ENCODE measurements at places on chromosomes 6 and 20. TPM values are rescaled to one million over a fixed set of nuclear protein-coding genes. Genes with fewer than 3 reads are reported as not detected.
A peak's percentile ranks its signal among the peaks of the same experiment; 100 is the strongest.

GRCh38 chr6:119355157-119355556 is 5.6 kb upstream of the MAN1A1 start:
- no peak for DNase-seq

GRCh38 chr6:17527076-17527475 is 73.0 kb upstream of the FAM8A1 start:
- DNase-seq: no peak

DNA sequence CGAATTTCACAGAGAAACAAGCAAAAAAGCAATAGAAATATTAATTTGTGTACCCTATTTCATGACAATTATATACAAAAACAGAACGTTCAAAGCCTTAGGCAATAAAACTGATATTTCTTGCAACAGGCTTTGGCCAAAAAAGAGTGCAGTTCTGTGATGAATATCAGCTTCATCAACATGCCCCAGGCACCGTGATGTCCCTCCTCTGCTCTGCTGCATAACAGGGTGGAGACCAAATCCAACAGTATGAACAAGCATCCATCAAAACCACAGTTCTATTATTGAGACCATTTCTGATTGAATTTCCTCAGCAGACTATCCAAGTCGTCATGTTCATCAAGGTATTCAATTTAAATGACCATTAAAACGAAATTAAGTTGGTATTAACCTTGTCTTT is 722.6 kb upstream of the NRSN1 start:
- no peak for DNase-seq

GRCh38 chr20:10659651-10660601 is 13.9 kb downstream of the JAG1 start:
- DNase-seq: no peak

PCK1 gene
- not detected for total RNA-seq

DNA sequence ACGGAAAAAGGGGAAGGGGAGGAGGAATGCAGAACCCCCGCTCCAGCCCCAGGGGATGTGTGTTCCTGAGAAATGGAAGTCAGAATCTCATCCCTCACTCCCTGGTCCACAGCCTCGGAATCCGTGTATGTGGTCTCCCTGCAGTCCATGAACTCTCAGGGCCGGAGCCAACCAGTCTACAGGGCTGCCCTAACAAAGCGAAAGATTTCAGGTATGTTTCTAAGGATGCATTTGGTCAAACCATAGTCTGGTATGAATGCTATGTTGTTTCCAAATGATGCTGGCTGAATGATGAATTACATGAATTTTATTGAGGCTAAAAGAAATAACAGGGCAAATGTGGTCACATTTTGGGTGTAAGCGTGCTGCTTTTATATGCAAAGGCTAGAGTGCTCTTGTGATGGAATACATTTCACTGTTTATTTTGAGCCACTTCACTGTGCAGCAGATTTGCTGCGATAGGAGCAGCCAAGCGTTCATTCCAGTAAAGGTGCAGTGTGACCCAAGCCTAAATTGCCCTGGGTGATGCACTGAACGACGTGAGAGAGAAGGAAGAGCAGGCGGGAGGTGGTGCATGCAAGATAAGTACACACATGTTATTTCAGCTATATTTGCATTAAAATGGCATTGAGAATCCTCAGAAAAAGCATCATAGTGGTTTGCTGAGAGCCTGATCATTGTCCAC is 52.4 kb downstream of the FNDC1 start:
- DNase-seq: no peak

DNA sequence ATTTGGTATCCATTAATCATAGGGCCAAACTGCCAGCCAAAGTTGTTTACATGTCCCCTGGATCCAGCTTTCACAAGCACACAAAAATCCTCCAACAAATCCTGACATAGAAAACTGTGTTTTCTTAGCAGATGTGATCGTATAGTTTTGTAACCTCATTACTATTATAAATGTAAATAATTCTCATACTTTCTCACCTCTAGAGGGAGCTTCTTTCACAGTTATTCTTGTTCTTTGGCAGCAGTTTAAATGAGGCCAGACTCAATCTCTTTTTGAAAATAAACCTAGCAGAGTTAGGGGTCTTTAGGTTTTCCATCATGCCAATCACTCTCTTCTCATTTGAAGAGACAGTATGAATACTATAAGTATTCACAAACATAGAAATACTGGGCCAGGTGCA is 17.0 kb upstream of the ZNF318 start:
- no peak for DNase-seq

DNA sequence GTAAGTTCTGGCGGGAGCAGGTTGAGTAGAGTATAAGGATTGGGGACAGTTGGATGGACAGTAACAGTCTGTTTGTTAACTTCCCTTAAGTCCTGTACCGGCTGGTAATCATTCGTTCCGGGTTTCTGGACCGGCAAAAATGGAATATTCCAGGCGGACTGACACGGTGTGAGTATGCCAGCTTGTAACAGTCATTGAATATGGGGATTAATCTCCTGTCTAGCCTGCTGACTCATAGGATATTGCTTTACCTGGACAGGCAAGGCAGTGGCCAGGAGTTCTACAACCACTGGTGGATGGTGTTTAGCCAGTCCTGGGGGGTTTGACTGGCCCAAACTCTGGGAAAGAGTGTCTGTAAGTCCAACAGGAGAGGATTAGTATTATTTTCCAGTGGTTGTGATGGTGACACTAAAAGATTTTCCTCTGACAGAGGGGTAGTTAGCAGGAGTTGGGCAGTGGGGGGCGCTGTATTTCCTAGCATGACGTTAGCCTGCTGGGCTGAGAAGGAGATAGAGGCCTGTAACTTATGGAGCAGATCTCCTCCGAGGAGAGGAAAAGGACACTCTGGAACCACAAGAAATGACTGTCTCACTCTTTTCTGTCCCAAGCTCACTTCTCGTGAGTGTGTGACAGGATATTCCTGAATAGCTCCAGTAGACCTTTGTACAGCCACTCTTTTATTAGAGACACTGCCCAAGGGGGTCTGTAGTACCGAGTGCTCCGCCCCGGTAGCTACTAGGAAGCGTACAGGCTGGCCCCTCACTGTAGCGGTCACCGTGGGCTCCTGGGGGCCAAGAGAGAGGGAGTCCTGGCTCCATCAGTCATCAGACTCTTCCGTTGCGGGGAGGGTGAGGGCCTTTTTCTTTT is 152.2 kb downstream of the TRIM27 start:
- DNase-seq: no peak

- no peak for DNase-seq
Measured at GRCh38 chr20:39044501-39044900, 82.4 kb downstream of the DHX35 start.

TREM2 gene
- not detected for total RNA-seq

HSPA12B gene
- total RNA-seq: 0.08 TPM

- DNase-seq: no peak
Measured at GRCh38 chr6:35415065-35415891, 36.9 kb upstream of the FANCE start.

DNA sequence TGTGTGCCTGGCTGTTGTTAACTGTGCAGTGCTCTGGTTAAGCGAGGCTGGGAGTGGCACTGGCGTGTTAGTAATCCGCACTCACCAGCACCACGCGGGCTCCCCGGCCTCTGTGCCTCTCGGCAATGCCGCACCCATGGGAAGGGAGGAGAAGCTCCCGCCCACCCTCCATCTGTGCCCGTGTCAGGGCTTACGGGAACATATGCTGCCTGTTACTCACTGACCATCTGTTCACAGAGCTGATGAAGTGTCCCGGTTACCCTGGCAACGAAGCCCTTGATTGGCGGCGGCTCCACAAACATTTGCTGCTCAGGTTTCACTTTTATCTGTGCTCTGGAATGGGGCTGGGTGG is 114.7 kb downstream of the PSMB1 start:
- peak; percentile 100 for DNase-seq

DNA sequence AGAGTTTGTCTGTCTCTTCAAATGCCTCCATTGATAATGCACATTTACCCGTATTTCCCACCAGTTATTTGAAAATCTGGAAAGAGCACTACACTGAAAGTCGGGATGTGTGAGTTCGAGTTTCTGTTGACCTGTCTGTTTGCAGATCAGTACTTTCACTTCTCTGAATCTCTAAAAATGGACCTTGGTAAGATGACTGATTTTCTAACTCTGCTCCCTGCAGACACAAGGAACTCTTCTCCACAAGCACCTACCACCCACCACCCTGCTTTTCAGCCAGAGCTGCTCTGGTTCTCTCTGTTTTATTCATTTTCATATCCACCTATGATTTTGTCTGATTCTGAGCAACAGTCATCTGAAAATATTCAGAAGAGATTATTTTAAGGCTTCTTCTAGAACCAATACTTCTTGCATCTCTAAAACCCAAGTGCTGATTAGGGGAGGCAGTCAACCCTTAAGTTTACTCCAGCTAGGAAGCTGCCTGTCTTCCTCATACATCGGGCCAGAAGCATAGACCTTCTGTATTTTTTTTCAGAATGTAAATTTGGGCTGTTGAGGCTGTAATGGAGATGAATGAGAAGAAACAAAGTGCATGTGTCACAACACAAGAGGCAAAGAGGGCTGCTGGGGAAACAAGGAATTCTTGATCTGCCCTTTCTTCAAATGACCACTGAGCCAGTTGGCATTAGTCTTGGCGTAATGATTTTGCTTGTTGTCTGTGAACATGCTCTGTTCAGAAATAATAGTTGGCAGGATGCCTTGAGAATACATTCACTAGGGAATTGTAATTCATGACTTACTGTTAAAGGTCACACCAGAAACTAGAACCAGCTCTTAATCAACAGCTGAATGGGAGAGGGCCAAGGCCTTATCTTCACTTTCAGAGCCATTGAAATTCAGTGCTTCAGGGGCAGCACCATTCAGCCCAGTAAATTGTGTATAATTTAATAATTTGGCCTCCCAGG is 85.4 kb upstream of the MYLIP start:
- no peak for DNase-seq

- DNase-seq: no peak
Measured at GRCh38 chr6:45619211-45619760, 241.6 kb upstream of the SUPT3H start.

Data from kidney epithelial cell (primary cell).